ENCODE measurements at places on chromosomes 1 and 21.

DNA sequence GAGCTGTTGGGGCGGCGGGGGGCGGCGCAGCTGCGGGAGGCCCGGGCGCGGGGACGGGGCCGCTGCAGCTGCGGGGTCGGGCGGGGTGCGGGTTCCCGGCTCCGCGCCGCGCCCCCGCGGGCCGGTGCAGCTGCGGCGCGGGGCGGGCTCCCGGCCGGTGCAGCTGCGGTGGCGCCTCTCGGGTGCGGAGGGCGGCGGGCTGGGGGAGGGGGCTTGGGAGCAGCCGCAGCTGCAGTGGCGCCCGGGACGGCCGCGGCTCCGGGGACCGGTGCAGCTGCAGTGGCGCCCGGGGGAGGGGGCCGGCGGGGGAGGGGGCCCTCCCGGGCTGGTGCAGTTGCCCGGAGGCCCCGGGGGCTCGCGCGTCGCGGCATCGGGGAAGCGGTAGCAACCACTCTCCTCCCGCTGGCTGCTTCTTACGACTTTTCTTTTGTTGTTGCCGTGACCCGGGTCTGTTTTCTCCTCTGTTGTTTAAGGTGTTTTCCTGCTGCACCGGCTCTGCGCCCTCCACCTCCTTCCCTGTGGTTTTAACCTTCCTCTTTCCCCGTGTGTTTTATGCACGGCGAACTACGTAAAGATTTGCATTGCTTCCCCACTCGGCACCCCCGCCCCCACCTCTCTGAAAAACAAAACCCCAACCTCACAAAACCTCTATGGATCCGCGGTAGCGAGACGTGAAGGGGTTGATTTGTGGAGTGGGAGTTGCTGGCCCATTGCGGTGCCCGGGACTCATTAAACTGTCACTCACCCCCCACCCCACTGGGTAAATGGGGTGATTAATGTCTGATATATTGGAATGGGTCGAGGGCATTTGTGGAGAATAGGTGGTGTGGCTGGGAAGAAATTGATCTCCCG lies 1.7 kb upstream of the ZBTB18 start:
- peak; percentile 65 for DNase-seq

- no peak for DNase-seq
Measured at GRCh38 chr1:1240348-1240732, 6.2 kb downstream of the C1QTNF12 start.

DNA sequence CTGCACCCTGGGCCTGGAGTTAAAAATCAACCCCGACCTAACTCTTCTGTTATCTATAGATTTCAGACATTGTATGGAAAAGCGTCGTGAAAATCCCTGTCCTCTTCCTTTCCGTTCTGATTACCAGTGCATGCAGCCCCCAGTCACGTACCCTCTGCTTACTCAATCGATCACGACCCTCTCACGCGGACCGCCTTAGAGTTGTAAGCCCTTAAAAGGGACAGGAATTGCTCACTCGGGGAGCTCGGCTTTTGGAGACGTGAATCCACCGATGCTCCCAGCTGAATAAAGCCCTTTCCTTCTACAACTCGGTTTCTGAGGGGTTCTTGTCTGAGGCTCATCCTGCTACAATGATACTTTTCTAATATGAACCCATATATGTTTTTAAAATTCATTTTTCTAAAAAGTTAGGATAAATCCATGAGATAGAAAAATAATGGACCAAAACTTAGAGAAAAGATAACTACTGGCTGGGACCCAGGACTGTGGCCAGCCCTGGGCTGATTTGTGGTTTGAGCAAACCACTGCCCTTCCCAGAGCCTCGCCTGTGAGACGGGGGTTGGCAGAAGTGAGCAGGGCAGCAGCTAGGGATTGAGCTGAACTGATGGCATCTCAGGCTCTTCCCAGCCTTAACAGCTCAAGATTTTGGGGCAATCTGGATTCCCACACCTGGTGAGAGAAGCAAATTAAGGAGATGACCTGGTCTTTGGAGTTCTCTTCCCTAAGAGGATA lies 5.0 kb downstream of the UQCRHL start:
- DNase-seq, result no peak

DNA sequence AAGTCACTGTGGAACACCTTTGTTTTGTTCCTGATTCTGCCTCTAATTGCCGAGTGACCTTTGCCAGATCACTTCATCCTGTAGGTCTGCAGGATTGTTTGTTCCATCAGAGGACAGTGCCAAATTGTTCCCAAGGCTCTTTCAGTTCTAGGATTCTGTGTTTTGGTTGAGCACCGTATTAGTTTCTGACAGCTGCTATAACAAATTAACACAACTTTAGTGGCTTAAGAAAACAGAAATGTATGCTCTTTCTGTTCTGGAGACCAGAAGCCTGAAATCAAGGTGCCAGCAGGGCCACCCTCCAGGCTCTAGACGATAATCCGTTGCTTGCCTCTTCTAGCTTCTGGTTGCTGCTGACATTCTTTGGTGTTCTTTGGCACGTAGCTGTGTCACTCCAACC lies 3.4 kb upstream of the PIGR start:
- DNase-seq, result no peak

- DNase-seq, result no peak
Measured at GRCh38 chr1:243416495-243416894, 160.7 kb downstream of the SDCCAG8 start.

DNA sequence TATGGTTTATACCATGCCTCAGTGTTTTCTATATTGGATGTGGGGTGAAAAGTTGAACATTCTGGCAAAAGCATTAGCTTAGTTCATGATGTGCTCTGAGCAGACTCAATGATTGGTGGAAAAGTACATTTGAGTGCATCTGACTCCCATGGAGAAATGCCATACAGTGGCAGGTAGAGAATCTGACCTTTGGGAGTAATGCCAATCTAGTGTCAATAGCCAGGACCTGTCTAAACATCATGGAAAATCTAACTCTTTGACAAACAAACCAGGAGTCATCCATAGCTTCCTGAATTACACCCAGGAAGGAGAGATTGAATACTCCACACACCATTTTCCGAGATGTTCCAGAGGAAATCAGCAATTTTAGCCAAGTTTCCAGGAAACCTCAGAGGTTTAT lies 51.0 kb downstream of the XCL1 start:
- no peak for DNase-seq
